ENCODE measurements at places on chromosomes 2 and 18.

- no peaks in the 10 kb centered on the region for H3K27me3 ChIP-seq
- H3K4me3 ChIP-seq: no peak overlapping the region
- H3K36me3 ChIP-seq: no peaks in the 10 kb centered on the region
- no peaks in the 10 kb centered on the region for H3K4me1 ChIP-seq
- no peak for DNase-seq
Observed at GRCh38 chr2:6177811-6178210, 485.6 kb downstream of the SOX11 start.

DNA sequence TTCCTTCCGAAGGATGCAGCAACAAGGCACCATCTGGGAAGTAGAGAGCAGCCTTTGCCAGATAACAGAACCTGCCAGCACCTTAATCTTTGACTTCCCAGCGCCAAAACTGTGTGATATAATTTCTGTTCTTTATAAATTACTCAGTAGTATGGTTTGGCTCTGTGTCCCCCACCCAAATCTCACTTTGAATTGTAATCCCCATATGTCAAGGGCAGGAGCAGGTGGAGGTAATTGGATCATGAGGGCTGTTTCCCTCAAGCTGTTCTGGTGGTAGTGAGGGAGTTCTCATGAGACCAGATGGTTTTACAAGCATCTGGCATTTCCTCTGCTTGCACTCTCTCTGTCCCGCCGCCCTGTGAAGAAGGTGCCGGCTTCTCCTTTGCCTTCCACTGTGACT, 899.9 kb downstream of the TRIB2 start:
- no peak overlapping the region for H3K27ac ChIP-seq
- H3K4me3 ChIP-seq: no peak overlapping the region
- H3K36me3 ChIP-seq: no peaks in the 10 kb centered on the region

DNA sequence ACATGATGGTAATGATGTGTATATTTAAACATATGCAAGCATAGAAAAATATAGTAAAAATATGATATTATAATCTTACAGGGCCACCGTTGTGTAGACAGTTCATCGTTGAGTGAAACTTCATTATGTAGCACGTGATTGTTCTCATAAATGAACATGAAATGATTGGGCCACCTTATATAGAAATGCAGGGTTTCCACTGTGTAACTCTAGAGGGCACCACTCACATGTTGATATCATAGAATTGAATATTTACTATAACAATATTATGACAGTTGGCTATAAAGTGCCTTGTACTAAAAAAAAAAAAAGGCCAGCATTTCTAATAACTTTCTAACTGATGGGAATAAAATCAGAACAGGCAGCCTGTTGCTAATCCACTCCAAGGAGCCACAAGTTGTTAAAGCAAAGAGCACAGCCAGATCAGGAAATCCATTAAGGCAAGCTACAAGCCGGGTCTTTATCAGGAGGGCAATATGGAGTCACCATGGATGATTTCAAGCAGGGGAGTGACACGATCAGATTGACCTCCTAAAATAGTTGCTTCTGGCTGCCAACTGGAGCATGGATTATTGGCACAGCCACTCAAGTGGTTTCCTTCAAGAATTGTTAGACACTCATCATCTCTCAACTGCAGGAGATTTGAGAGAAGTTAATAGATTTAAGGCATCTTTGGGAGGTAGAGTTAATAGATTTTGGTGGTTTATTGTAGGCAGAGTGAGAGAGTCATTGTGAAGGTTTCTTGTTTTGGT, 16.7 kb downstream of the IL1F10 start:
- no peaks in the 10 kb centered on the region for H3K36me3 ChIP-seq
- peaks cover 6% of the 10 kb centered on the region for H3K27me3 ChIP-seq
- no peak overlapping the region for H3K4me3 ChIP-seq
- peaks cover 41% of the 10 kb centered on the region for H3K4me1 ChIP-seq

DNA sequence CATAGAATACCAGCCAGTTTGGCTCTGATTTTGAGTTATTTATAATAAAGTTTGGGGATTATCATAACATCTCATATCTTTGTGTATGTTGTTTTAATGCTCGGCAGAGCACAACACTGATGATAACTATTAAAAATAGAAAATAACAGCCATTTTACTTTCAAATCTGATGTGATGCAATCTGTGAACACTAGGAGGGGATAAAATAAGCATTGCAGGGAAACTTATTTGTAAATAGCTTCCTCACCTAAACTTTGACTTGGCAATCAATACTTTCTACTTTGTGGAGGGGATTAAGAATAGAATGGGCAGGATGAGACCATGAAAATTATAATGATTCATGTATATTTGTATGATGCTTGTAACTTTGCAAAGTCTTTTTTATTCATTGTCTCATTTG, 54.4 kb downstream of the USP14 start:
- no peak overlapping the region for H3K4me3 ChIP-seq
- H3K27ac ChIP-seq: no peak overlapping the region
- no peak for DNase-seq
- H3K27me3 ChIP-seq: no peaks in the 10 kb centered on the region
- peaks cover 73% of the 10 kb centered on the region for H3K36me3 ChIP-seq

DNA sequence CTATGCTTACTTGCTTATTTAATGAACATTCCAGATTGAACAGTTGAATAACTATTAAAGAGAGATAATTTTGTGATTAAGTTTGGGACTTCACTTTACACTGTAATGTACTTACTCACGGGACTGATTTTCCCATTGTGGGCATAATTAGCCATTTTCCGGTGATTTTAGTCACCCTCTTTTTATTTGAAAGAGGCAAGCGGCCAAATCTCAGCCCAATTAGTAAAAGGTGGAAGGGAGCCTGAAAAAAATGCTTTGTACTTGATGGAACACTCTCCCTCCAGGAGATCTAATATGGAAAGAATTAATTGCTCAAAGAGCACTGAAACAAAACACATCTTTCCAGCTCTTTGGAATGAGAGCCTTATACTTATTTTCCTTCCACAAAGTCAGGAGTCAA, 50.2 kb downstream of the CALCRL start:
- H3K27me3 ChIP-seq: no peaks in the 10 kb centered on the region
- H3K36me3 ChIP-seq: no peaks in the 10 kb centered on the region
- H3K4me3 ChIP-seq: no peak overlapping the region
- H3K27ac ChIP-seq: no peak overlapping the region
- no peak for DNase-seq

- H3K4me3 ChIP-seq: no peak overlapping the region
- no peaks in the 10 kb centered on the region for H3K36me3 ChIP-seq
- no peaks in the 10 kb centered on the region for H3K27me3 ChIP-seq
- DNase-seq: no peak
- no peaks in the 10 kb centered on the region for H3K4me1 ChIP-seq
Observed at GRCh38 chr18:72180689-72181088, 363.5 kb downstream of the CBLN2 start.

- H3K27me3 ChIP-seq: no peaks in the 10 kb centered on the region
- H3K27ac ChIP-seq: no peak overlapping the region
- no peak for DNase-seq
- peaks cover 42% of the 10 kb centered on the region for H3K4me1 ChIP-seq
- H3K36me3 ChIP-seq: peaks cover 36% of the 10 kb centered on the region
- H3K4me3 ChIP-seq: no peak overlapping the region
Observed at GRCh38 chr2:200477667-200478131, 32.2 kb downstream of the KCTD18 start.

- H3K36me3 ChIP-seq: peaks cover 35% of the 10 kb centered on the region
- no peak overlapping the region for H3K27ac ChIP-seq
- H3K4me3 ChIP-seq: no peak overlapping the region
Observed at GRCh38 chr2:38806733-38807059, 28.7 kb downstream of the GEMIN6 start.

DNA sequence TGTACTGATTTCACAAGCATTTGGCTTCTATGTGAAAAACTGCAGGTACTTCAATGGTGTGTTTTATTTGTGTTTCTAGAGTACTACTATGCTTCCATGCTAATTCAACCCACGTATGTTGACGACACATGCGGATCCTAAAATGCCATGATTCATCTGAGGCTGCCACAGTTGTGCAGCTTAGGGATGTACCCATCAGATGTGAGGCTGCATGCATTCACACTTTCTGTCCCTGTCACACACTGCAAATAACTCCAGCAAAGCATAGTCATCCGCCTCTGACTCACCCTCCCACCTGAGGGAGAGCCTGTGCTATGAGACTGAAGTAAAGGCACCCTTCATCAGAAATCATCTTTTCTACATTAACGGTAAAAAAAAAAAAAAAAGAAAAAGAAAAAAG, 22.1 kb upstream of the SERTAD2 start:
- no peaks in the 10 kb centered on the region for H3K27me3 ChIP-seq
- H3K27ac ChIP-seq: no peak overlapping the region
- peak; percentile 51 for DNase-seq
- H3K4me3 ChIP-seq: no peak overlapping the region

DNA sequence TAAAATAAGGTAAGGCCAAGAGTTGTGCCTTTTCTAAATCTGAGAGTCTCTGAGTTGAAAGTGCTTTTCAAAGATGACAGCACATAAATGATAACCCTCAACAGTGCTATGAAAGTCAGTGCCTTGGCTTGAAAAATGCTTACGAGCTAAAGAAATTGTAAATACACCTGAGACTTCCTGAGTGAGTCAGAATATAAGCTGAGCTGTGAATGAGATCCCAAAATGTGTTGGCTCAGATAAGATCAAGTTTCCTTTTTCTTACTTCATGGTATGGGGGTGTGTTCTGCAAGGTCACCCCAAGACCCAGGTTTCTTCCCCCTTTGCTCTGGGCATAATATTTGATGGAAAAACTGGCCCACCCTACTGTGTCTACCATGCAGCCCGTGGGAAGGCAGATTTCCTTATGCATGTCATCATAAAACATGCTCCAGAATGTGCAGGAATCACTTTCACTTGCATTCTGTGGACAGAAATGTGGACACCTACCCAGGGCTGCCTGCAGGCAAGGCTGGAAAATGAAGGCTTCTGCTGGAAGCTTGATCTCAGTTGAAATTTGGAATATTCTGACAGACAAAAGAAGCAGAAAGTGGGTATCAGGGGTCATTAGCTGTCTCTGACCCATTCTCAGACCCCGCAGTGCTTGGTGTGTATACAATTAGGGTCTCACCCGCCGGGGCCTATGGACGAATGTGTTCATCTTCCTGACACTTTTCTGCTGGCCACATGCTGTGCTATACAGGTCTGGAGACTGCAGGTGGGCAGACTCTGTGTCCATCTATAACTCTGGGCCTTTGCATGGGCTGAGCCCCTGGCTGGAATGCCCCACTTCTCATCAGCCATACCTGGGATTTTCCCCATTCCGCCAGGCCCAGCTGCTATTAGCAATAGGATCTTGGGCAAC, 212.6 kb downstream of the SH3RF3 start:
- H3K4me3 ChIP-seq: no peak overlapping the region
- H3K36me3 ChIP-seq: no peaks in the 10 kb centered on the region
- DNase-seq: no peak
- no peak overlapping the region for H3K27ac ChIP-seq

DNA sequence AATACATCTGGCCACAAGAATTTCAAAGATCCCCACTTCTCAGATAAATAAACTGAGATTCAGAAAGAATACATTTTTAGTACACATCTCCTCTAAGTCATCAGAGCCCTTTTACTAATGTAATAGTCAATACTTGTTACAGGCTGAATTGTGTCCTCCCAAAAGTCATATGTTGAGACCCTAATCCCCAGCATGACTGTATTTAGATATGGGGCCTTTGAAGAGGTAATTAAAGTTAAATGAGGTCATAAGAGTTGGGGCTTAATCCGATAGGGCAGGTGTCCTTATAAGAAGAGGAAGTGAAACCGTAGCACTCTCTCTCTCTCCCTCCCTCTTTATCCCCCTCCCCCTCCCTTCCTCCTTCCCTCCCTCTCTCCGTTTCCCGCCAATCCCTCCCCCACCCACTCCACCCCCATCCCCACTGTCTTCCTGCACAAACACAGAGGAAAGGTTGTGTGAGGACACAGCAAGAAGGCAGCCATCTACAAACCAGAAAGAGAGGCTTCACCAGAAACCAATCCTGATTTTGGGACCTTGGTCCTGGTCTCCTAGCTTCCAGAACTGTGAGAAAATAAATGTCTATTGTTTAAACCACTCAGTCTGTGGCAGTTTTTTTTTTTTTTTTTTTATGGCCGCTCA, 66.6 kb upstream of the ZNF397 start:
- no peaks in the 10 kb centered on the region for H3K27me3 ChIP-seq
- no peak for DNase-seq
- peaks cover 60% of the 10 kb centered on the region for H3K4me1 ChIP-seq

Measured in HepG2 (cell line).